ENCODE measurements at places on chromosomes 2 and 18.

DNA sequence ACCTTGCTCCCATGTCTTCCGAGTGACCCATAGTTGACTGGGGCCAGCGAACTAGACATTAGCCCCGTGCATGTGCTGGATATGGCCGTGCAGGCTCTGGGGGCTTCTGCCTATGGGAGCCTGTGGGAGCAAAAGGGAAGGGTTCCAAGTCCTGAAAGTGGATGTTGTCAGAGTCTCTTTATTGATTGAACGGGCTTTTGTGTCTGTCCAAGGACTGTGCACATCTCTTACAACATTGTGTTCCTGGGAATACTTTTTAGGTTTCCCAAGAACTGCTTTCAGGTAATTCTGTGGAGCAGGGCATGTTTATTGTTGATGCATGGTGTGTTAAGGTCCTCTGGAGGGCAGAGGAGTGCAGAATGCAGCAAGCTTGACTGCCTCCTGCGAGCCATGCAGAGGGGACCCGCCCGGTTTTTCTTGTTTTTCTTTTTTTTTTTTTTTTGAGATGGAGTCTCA is 5.0 kb downstream of the RNF144A start:
- no peak for DNase-seq

- no peak for DNase-seq
These were observed 543.0 kb downstream of the PLCL1 start for GRCh38 chr2:198347349-198347748.

DNA sequence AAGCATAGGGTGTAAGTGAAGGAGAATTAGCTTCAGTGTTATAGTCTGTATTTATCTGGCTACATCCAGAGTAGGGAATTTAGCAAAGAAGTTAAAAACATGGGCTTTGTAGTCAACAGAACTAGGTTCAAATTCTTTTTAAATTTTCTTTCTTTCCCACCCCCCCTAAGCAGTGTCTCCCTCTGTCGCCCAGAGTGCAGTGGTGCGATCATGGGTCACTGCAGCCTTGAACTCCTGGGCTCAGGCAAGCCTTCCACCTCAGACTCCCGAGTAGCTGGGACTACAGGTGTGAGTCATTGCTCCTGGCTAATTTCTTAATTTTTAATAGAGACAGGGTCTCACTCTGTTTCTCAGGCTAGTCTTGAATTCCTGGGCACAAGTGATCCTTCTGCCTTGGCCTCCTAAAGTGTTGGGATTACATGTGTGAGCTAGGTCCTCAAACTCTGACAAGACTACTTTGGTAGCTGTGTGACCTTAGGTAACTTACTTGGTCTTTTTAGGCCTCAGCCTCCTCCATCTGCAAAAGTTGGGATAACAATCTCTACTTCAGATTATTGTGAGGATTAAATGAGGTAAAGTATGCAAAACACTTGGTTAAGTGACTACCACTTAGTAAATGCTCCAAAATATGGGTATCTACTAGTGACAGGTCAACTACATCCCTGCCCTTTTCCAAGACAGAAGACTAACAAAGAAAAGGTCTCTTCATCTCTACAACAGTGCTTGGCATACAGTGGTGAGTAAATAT is 17.8 kb downstream of the DOK1 start:
- no peak for DNase-seq

DNA sequence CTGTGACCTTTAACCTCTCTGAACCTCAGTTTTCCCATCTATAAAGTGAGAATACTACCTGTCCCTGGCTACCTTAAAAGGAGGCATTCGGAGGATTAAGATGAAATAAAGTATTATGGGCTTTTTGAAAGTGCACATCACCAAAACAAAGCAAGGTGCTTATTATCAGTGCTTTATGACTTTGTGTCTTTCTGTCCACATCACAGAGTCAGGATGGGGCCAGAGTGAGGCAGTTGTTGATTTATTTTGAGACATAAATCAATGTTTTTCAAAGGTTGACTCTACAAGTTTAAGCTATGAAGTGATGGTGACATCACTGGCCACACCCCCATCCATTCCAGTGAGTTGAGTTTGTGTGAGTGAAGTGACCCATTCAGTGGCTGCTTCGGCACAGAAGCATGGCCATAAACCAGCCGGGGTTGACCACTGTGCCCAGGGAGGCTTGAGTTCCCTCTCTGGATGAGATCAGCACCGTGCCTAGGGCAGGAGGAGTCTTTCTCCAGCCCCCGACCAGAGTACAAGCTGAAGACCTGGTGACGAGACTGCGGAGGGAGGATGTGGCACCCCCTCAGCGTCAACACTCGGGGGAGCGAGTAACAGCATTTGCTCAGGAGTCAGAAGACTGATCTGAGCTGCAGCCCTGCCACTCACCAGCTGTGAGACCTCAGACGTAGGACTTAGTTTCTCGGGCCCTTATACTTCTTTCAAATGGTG is 89.0 kb upstream of the PPP1CB start:
- no peak for DNase-seq

GRCh38 chr2:231673348-231673770 is 35.0 kb upstream of the PTMA start:
- DNase-seq: no peak

DNA sequence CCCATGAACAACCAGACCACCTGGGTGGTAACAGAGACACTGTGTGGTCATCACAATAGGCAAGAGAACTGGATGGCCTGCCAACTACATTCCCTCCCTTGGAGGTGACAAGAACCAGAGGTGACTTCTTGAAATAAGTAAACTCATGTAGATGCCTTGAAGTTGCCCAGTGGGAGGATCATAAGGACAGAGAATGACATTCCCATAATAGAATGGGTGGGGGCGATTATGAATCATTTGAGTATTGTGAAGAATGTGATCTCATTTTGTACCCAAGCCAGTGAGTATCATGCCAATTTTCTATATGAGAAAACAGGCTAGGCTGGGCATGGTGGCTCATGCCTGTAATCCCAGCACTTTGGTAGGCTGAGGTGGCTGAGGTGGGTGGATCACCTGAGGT is 211.4 kb upstream of the GYPC start:
- DNase-seq: no peak

- DNase-seq: no peak
These were observed 48.1 kb downstream of the CYTIP start for GRCh38 chr2:157395811-157396210.

DNA sequence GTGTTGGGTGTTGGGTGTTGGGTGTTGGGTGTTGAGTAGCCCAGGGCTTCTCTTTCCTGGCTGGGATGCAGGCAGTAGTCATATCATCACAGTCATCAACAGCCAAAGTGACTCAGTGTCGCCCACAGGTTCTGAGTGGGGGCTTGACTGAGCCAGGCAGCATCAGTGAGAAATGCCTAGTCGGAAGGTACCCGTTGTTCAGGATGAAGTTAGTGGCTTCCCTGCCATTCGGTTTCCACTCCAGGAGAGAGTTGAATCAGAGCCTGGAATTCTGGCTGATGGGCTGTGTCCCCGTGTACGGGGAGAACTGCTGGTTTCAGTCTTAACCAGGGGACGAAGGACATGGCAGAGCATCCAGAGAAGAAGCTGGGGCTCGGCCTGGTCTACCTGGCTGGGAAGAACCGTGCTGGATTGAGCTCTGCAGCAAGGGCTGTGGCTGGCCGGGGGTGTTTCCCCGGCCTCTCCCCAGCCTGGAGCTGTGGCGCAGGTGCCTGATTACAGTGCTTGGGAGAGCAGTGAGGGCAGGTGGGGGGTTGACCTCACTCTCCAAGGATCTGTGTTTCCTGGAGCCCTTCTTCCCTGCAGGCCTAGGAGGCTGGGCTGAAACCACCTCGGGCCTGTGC is 49.4 kb downstream of the AGAP1 start:
- no peak for DNase-seq

DNA sequence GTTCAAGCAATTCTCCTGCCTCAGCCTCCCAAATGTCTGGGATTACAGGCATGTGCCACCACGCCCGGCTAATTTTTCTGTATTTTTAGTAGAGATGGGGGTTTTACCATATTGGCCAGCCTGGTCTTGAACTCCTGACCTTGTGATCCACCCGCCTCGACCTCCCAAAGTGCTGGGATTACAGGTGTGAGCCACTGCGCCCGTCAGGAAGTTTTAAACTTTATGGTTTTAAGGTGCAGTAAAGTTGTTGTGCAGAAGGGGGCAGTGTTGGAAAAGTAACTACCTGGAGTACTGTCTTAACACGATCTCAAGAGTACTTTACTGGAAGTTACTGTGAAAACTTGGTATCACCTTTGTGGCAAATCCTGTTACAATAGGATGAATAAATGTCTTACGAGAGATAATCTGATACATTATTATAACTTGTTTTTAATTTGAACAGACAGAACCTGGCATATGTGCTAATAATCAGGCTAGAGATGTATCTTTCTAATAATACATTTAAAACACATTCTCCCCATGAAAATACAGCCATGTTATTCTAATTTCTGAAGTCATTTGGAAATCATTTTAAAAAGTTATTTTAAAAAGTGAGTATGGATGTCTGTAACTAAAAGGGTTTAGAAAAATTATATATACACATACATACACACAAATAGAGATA is 10.8 kb downstream of the SPDYA start:
- peak; percentile 31 for DNase-seq

GRCh38 chr18:62717169-62717924 is 2.0 kb downstream of the PHLPP1 start:
- no peak for DNase-seq

- no peak for DNase-seq
These were observed 227.5 kb downstream of the GULP1 start for GRCh38 chr2:188519136-188519535.

DNA sequence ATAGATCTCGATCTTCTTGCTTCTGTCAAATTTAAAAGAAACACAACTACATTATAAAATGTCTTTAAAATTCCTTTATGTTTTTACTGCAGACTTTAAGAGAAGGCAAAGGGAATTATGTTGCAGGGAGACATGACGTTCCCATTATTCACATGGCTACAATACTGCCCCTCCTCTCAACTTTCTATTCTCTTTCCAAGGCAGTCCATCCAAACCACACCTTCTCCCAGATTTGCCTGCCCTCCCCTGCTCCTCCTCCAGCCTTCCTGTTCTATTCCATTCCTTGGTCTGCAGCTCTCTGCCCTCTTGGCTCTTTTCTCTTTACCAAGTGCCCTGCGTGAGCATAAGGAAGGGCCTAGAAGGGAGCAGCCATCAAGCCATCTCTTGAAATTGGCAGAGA is 61.3 kb downstream of the NABP1 start:
- DNase-seq: no peak

DNA sequence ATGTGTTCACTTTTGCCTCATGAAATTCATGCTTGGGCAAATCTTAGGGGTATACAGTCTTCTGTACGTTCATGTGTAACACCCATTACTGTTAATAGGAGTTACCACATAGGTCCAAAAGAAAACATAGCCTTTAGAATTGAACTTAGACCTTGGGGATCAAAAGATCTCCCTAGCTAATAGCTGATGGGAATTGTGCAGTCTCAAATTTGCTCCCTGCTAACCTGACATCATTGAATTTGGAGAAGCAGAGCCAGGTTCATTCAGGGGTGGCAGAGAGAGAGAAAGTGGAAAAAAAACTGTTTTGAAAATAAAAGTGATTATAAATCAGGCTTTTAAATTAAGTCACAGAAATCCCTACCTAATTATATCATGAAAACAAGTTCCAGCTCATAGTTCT is 28.0 kb upstream of the PPP3R1 start:
- DNase-seq: no peak

DNA sequence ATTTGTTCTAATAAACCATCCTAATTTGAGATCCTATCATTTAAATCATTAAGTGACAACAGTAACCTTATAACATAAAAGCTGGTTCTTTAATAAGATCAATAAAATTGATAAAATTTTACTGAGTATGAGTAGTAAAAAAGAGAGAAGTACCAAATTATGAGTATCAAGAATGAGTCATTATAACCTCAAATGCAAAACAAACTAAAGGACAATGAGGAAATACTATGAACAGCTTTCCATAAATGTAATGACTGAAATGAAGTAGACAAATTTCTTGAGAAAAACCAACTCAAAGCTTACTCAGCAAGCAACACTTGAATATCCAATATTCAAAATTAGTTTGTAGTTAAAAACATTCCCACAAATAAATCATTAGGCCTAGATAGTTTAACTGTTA is 433.0 kb downstream of the ZEB2 start:
- no peak for DNase-seq

DNA sequence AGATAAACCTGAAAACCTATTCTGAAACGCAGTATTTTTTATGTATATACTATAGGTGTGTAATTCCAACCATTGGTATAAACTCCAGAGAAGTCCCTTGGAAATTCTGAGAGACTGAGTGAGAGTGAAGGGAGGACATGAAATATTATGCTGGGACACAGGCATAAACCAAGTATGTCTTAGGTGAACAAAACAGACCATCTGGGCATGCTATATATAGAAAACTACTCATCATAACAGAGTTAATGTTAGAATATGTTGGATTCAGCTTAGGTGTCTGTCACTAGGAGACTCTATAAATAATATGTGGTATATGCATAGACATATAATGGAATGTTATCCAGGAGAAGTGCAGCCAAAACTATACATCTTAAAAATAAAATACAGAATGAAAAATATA is 282.6 kb downstream of the LRP1B start:
- DNase-seq: no peak

GRCh38 chr2:181643151-181643550 is 13.8 kb downstream of the CERKL start:
- no peak for DNase-seq

- DNase-seq: no peak
These were observed 8.1 kb downstream of the STK17B start for GRCh38 chr2:196163285-196163684.

GRCh38 chr2:170736628-170737027 is 21.5 kb downstream of the SP5 start:
- no peak for DNase-seq

DNA sequence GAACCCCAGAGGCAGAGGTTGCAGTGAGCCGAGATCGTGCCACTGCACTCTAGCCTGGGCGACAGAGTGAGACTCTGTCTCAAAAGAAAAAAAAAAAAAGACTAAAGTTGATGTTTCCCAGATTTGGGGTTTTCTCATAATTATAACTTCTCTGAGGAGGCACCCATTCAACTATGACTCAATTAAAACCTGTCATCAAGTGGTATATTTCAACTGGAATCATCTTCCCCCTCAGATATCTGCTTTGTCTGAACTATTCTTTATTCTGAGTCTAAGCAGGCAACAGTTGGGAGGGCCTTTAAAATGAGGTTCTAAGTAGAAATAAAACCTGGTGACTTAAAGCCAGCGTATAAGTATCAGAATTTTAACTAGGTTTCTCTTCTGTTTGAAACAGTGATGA is 88.5 kb downstream of the PTRHD1 start:
- DNase-seq: no peak

- no peak for DNase-seq
These were observed 2.4 kb downstream of the SPRED2 start for GRCh38 chr2:65429786-65430602.

- DNase-seq: no peak
These were observed 296.9 kb downstream of the ZNF521 start for GRCh38 chr18:25055076-25055475.

GRCh38 chr18:56302156-56302555 is 336.2 kb downstream of the TXNL1 start:
- DNase-seq: no peak

All from activated CD8-positive, alpha-beta memory T cell treated with anti-CD3 and anti-CD28 coated beads for 4 hours (primary cell).